ENCODE measurements at places on chromosomes 16 and 17.

- DNase-seq = peak; percentile 70
These were observed 26.1 kb downstream of the QPRT start for GRCh38 chr16:29705030-29705429.

- peak; percentile 73 for DNase-seq
These were observed 87.8 kb downstream of the MARCHF10 start for GRCh38 chr17:62720126-62720850.

DNA sequence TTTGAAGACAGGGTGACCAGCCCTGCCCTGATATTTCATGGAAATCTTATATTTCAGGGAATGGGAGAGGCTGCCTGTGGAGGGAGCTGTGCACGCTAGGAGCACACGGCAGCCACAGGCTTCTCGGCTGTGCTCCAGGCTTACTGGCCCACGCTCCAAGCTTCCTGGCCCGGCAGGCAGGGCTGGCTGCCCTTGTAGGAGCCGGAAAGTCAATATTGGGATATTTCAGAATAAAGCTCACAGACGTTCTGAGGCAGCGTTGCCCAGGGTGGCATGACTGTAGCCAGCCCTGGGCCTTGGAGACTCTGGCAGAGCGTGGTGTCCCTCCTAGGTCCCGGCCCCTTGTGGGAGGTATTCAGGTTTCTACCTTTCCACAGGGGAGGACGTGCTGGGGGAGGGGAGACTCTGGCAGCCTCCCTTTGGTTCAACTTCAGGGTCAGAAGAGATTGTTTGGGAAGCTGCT is 95.6 kb downstream of the NPIPB11 start:
- DNase-seq = no peak

DNA sequence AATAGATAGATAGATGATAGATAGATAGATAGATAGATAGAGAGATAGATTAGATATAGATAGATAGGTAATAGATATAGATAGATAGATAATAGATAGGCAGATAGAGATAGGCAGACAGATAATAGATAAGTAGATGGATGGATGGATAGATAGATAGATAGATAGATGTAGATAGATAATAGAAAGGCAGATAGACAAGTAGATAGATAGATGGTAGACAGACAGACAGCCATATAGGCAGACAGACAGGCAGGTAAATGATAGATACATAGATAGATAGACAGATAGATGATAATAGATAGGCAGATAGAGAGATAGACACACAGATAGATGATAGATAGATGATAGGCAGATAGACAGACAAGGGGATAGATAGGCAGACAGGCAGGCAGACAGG is 191.4 kb upstream of the TNRC6C start:
- DNase-seq = no peak

DNA sequence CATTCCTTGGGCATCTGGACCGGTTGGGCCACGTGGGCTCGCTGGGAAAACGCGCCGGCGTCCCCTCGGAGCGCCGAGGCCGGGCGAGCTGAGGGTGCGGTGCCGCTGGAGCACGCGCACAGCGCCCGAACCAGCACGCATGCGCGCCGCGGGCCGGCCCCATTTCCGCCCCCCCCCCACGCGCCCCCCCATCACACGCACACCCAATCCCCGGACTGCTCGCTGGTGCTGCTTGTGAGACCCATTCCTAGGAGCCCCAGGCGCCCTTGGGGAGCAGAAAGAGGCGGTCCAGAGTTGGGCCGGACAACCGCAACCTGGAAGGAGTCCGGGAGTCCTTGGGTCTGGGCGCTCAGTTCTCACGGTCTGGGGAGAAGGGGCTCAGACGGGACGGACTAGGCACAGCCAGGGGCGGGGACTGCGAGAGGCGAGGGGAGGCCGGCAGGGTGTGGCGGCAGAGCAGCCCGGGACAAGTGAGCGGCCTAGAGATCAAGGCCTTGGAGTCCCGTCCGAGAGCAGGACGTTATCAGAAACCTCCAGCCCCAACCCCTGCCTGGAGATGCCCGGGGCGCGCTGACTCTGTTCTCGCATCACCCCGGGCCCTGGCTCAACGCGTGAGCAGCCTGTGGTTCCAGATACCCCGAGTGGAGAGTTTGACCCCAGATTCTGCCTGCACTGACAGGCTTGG is 6.0 kb upstream of the CBX8 start:
- DNase-seq = no peak

DNA sequence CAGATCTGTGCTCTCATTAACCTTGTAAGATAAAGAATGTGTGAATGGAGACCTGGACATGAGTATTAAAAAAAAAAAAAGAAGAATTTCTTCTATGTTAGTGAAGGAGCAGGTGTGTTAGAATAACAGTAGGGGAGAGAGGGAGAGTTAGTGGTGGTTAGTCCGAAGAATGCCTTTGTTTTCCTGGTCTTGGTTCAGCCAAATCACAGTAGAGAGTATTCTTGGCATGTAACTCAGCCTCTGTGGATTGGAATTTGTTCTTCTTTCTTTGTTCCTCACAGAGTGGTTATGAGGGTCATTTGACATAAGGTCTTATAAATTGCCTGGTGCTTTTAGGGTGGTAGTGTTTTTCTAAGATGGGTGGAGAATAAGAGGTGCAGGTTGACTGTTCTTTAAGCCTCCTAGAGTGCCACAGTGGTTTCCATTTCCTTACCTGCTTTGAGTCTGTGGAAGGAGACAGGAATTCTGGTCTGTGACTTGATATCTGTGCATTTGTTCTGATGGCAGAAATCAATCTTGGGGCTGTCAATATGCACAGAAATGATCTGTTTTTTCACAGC is 17.6 kb downstream of the NUP93 start:
- DNase-seq = no peak

DNA sequence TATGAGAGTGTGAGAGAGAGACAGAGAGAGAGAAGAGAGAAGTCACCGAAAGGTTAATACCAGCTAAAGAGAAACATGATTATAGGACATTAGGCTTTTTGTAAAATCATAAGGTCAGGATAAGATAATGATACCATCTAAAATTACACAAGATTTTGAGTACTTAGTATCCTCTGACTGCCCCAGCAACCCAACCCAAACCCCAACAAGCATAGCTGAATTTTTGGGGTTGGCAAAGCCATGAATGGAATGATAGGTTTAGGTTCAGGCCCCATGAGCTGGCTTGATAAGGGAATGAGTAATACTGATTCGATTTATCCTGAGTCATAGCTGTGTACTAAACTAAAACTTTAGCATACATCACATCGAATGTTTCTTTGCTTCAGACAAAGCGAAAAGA is 259.5 kb downstream of the IRX3 start:
- DNase-seq = peak; percentile 5

GRCh38 chr16:11205754-11206581 is 50.0 kb downstream of the SOCS1 start:
- no peak for DNase-seq

DNA sequence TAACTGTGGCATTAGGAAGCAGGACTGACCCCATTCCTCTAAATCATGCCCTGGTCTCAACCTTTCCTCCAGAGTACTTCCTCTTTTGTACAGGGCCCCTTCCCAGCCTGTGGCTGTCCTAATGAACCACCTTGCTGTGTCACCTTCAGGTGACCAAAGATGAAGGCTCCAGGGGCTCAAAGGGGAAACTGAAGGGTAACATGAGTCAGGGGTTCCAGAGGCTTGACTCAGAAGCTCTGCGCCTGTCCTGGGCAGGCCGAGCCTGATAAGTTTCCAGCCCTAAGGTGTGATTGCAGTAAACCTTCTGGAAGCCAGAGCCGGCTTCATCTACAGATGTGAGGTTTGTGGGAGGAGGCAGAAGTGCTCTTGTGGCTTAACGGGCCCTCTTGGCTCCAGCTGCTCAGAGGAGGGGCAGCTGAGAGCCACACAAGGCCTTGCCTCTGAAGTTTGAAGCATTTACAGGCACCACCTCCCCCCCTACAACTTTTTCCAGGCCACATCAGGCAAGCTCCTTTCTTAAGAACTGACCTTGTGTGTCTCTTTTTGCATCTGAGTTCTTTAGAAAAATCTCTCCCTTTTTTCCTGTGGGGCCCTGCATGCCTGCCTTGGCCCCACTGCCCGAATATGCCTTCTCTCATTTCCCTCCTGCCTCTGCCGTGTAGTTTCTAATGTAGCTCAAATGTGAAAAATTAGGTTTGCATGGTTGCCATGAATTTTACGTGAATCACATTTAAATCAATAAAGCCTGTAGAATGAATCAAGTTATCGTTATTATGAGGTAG is 149.9 kb downstream of the CLEC16A start:
- DNase-seq = no peak

- no peak for DNase-seq
These were observed 2.0 kb upstream of the GRIN2C start for GRCh38 chr17:74861662-74862107.

Measured in ACHN (cell line).